Regular cardiac myocyte (primary cell): ENCODE measurements at places on chromosomes 6 and 20. TPM values are rescaled to one million over a fixed set of nuclear protein-coding genes. Genes with fewer than 3 reads are reported as not detected.

Gene SMLR1
- total RNA-seq, result 0.19 TPM in 1 of 2 replicates, not detected in the other

Gene DLL1
- total RNA-seq, result 0.38 and 1.7 TPM in 2 replicates

Gene PLN
- total RNA-seq, result 0.19 and 3.1 TPM in 2 replicates

Gene SLC22A23
- total RNA-seq, result 9.4 and 21.1 TPM in 2 replicates

Gene DEFB124
- total RNA-seq, result not detected in 2 replicates

Gene ADGRG6
- 1.3 and 2.8 TPM in 2 replicates for total RNA-seq

Gene PDE7B
- 60.0 and 71.6 TPM in 2 replicates for total RNA-seq

Gene KHDC3L
- not detected in 2 replicates for total RNA-seq

Gene PAX1
- not detected in 2 replicates for total RNA-seq

Gene RFX6
- total RNA-seq, result not detected in 2 replicates

Gene PRELID3B
- total RNA-seq, result 76.1 and 91.3 TPM in 2 replicates

Gene SLC17A1
- not detected in 2 replicates for total RNA-seq

Gene HUS1B
- total RNA-seq, result 0.77 and 1.1 TPM in 2 replicates

Gene MAPK13
- 16.6 and 26.5 TPM in 2 replicates for total RNA-seq

Gene CST7
- not detected in 2 replicates for total RNA-seq

Gene OPRM1
- total RNA-seq, result not detected in 2 replicates

Gene GABRR1
- not detected in 2 replicates for total RNA-seq

Gene SALL4
- under 0.01 and 0.28 TPM in 2 replicates for total RNA-seq

Gene RRAGD
- total RNA-seq, result 0.19 and 7.0 TPM in 2 replicates

Gene MICA
- total RNA-seq, result 45.1 and 62.3 TPM in 2 replicates

Gene FAM217A
- total RNA-seq, result not detected in 2 replicates

Gene LAMA2
- 13.6 and 64.3 TPM in 2 replicates for total RNA-seq

Gene PROKR2
- total RNA-seq, result not detected in 2 replicates

Gene ERMARD
- 15.5 and 17.2 TPM in 2 replicates for total RNA-seq

Gene PNLDC1
- 0.19 and 0.56 TPM in 2 replicates for total RNA-seq

Gene CCN5
- under 0.01 and 3.7 TPM in 2 replicates for total RNA-seq

Gene GPLD1
- total RNA-seq, result 0.28 and 0.38 TPM in 2 replicates

Gene TMEM14C
- 109 and 153 TPM in 2 replicates for total RNA-seq

Gene SLC29A1
- 11.3 and 28.6 TPM in 2 replicates for total RNA-seq

Gene DOK5
- 29.6 and 35.9 TPM in 2 replicates for total RNA-seq

Gene ABHD16B
- not detected in 2 replicates for total RNA-seq

Gene TMEM244
- not detected in 2 replicates for total RNA-seq

Gene PLCG1
- total RNA-seq, result 47.4 and 59.5 TPM in 2 replicates

Gene MRAP2
- total RNA-seq, result 1.7 and 3.7 TPM in 2 replicates

Gene PMEPA1
- 1.5 and 4.8 TPM in 2 replicates for total RNA-seq

Gene ADGRF4
- total RNA-seq, result 0.19 and 0.28 TPM in 2 replicates

Gene RAB44
- under 0.01 TPM in 2 replicates for total RNA-seq

Gene TAGAP
- not detected in 2 replicates for total RNA-seq

Gene SLC4A11
- 0.38 and 0.85 TPM in 2 replicates for total RNA-seq

Gene ANGPT4
- total RNA-seq, result under 0.01 TPM in 1 of 2 replicates, not detected in the other

Gene RAMACL
- 0.38 and 1.1 TPM in 2 replicates for total RNA-seq

Gene GLP1R
- total RNA-seq, result under 0.01 TPM in 1 of 2 replicates, not detected in the other

Gene ZSCAN23
- total RNA-seq, result 1.9 and 3.9 TPM in 2 replicates

Gene VIP
- total RNA-seq, result not detected in 2 replicates

Gene ZSWIM3
- total RNA-seq, result 3.7 and 5.4 TPM in 2 replicates

Gene IYD
- total RNA-seq, result under 0.01 TPM in 1 of 2 replicates, not detected in the other

Gene ZC3H12D
- total RNA-seq, result under 0.01 TPM in 2 replicates

Gene THEMIS
- under 0.01 and 0.19 TPM in 2 replicates for total RNA-seq

Gene POM121L2
- total RNA-seq, result not detected in 2 replicates

Gene LAMA5
- 19.7 and 35.7 TPM in 2 replicates for total RNA-seq

Gene SAPCD1
- total RNA-seq, result 0.19 and 0.85 TPM in 2 replicates

Gene SEL1L2
- not detected in 2 replicates for total RNA-seq

Gene NOL7
- total RNA-seq, result 45.9 and 104 TPM in 2 replicates

Gene DLK2
- total RNA-seq, result 0.19 and 0.28 TPM in 2 replicates

Gene PRPH2
- 0.58 and 0.85 TPM in 2 replicates for total RNA-seq

Gene ZNF165
- total RNA-seq, result 0.38 and 0.56 TPM in 2 replicates

Gene OLIG3
- total RNA-seq, result not detected in 2 replicates
